Left ventricle myocardium inferior (tissue), 1 donor: ENCODE measurements at places on chromosomes 2 and 18.

- no peak for DNase-seq
These were observed 69.4 kb upstream of the CBLN2 start for GRCh38 chr18:72613534-72613930.

DNA sequence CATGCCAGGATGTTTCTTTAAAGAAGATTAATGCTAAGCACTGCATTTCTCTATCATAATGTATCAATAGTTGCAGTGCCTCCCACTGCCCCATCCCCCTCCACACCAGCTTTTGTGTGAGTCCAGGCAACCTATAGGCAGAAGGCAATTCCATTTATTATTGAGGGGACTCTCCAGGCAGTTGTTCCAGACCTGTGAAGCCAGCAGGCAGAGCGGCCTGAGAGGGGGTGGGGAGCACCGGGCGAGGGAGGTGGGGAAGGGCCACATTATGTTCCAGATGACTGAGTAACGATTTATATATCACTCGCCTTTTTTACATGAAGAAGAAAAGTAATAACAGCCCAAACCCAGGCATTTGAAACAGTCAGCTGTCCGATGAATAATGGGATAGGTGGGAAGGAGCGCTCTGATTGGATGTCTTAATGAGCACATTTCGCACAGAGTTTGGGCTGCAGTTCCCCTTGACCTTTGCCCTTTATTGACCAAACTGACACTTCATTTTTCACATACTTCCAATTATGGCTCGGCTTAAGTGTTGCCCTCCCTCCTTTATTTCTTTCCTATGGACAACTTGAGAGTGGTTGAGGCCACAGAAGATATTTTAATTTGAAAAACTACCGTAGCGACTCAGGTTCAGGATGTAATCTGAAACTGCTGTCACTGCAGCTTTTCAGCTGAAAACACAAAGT, 34.4 kb downstream of the MEIS1 start:
- no peak for DNase-seq

- DNase-seq = no peak
These were observed 29.8 kb upstream of the DNMT3A start for GRCh38 chr2:25371253-25372241.

GRCh38 chr2:105919826-105920225, 175.1 kb downstream of the NCK2 start:
- DNase-seq = no peak

DNA sequence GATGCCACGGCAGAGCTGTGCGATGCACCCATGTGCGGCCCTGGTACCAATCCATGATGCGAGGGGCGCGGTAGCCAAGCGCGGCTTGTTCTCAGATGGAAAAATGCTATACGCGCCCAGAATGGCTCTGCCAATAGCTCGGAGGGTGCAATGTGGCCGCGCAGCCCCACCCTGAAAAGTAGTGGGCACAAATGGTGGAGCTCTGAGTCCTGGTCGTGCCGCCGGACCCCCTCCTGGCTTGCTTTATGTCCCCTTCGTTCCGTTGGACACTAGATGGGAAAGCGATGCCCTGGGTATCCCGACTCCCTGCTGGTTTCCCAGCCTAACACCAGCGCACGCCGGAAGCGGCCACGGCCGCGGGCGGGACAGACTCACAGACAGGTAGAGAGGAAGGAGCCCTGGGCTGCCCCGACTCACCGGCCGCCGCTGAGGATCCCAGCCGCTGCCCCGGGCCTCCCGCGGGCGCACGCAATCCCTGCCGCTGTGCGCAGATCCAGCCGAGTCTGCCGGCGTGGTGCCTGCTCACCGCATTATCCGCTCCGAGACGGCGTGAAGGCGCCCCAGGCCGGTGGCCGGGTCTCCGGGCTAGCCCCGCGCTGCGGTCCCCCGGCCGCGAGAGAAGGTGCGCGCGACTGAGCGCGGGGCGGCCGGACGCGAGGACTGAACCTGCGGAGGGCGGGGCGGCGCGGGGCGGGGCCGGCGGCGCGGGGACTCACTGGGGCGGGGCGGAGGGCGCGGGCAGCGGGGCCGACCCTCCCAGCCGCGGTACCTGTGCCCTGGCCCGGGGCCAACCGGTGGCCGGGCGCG, at the start of gene CDC42EP3:
Gene CDC42EP3, minus strand, starts transcription at position 634 of the 807 bp plus-strand sequence. CDS start 25,055 bp downstream, outside the sequence.
- peak; percentile 74 for DNase-seq

GRCh38 chr2:222862106-222862908, 1.5 kb downstream of the ACSL3 start:
- DNase-seq = no peak
